GF-D8 (cell line): ENCODE measurements at places on chromosomes 7 and 10.

- DNase-seq, result peak; percentile 97
These were observed 1.5 kb downstream of the STX1A start for GRCh38 chr7:73717991-73718405.

- DNase-seq, result no peak
These were observed 376.0 kb downstream of the TFEC start for GRCh38 chr7:115654384-115655214.

- no peak for DNase-seq
These were observed 124.9 kb downstream of the DLG5 start for GRCh38 chr10:77801474-77802161.

DNA sequence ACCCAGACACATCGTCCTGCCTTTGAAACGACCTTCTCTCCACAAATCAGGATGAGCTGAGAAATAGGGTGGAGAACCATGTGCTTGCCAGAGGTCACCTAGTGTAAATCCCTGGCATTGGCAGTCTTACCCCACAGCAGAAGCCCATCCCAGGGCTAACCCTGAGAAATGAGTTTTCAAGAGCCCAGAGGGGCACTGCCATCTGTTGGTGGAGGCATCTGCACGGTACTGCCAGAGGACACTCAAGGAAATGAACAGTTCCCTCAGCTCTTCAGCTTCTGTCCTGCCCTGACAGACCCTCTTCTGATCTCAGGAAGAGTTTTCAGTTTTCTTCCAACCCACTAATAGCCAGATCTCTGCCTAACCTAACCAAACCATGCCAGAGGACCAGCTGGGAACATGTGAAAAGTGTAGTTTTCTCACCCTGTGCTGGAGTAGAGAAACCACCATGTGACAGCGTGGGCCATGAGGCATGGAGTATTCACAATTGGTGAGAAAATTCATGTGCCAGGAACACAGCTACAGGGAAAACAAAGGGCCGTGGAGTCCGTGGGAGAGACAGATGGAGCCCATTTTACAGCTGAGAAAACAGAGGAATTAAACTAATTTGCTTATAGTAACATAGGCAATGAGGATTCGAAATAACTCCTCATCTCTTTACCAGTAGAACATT is 37.7 kb upstream of the ITPRID1 start:
- no peak for DNase-seq

GRCh38 chr7:9945857-9946256 is 1027.8 kb upstream of the PHF14 start:
- no peak for DNase-seq

DNA sequence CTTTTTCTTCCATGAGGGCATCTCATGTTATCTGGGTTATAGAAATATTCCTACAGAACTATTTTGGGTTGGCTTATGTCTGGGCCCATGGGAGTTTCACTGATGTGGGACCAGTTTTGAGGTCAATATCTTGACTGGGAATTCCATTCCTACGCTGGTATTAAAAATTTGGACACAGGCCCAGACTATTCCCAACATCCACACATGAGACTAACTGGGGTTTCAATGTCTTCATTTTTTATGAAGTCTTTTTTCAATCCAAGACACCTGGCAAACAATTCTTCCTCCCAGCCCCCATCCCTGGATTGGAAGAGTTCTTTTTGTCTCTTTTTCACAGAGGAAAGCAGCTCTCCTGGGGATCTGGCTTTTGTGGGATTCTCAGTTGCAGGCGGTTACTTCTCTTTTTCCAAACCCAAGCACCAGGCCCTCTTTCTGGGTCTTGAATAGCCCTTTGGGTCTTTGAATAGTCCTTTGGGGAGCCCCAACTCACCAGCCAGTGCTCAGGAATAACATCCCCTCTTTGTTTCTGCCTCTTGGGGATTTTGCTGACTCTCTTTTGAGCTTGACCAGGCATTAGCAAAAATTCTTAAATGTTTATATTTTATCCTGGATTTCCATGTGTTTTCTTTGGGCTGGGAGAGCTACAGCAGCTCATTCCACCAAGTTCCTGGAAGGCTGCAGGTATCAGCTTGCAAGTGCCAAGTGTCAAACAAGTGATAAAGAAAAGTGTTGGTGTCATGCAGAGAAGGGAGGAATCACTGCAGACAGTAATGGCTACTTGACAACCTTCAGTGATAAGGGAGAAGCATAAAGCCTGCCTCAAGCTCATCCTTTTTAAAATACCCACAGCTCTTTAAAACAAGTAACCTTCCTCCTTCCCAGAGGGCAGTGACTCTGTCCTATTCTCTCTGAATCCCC is 234.3 kb downstream of the ADAM12 start:
- no peak for DNase-seq

DNA sequence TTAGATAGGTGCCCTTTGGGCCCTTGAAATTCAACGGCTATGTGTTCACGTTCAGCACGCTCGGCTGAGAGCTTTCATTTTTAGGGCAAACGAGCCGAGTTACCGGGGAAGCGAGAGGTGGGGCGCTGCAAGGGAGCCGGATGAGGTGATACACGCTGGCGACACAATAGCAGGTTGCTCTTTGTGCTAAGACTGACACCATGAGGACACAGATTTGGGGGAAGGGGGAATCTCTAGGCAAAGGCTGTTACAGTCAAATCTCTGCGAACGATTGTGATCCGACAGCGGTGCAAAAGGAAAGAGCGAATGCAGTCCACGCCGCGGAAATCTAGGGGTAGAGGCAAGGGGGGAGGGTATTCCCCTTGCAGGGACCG is 667 bp downstream of the KLLN start:
- DNase-seq, result no peak

GRCh38 chr10:77548671-77549070 is 88.9 kb downstream of the KCNMA1 start:
- DNase-seq, result no peak

DNA sequence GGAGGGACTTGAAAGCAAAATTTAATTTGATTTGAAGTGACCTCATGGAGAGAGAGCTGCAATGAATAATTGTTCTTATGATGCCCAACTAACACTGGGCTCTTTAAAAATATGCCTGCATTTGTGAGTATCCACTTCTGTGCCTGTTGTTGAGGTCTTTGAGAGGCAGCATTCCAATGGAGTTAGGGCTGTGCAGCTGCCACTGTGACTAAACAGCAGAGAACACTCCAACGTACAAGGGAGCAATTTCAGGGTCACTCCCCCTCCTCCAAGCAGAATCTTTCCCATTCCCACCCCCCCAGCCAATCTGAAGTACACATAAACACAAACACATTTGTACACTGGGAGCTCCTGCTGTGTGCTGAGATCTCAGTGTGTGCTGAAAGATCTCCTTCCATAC is 28.0 kb upstream of the GSAP start:
- no peak for DNase-seq

DNA sequence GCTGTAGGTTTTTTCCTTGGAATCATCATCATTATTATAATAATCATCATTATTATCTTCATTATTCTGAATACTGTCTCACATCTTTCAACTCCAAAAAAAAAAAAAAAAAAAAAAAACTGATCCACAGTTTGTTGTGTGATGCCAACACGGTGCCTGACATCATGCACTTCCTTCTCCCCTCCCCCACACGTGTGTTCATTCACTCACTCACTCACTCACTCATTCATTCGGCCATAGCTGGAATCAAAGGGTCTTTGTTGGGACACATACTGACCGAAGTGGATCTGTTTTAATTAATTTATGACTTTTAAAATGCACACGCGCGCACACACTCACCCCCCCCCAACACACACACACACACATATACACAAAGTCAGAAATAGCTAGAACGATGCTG is 177.8 kb downstream of the PIP4K2A start:
- no peak for DNase-seq

DNA sequence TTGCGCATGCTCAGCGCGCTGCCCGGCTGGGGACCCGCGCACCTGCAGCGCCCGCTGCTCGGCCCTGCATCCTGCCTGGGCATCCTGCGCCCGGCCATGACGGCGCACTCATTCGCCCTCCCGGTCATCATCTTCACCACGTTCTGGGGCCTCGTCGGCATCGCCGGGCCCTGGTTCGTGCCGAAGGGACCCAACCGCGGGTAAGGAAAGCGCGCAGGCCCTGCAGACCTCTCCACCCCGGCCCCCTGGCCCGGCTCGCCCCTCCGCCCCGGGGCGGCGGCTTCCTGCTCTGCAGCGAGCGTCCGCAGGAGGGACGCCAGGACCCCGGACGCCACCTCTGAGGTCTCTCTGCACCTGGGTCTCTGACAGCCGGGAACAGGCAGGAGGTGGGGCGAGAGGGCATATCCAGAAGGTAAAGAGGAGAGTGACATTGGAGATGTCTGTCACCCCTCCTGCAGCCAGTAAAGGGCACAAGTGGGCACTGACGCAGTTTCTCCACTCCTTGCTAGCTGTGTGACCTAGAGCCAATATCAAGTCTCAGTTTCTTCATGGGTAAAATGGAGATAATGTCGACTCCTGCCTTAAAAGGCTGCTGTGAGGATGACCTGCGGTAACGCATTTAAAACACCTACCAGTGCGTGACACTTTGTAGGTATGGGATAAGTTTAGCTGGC is 338 bp downstream of the ATP6V0E2 start:
- DNase-seq, result no peak

DNA sequence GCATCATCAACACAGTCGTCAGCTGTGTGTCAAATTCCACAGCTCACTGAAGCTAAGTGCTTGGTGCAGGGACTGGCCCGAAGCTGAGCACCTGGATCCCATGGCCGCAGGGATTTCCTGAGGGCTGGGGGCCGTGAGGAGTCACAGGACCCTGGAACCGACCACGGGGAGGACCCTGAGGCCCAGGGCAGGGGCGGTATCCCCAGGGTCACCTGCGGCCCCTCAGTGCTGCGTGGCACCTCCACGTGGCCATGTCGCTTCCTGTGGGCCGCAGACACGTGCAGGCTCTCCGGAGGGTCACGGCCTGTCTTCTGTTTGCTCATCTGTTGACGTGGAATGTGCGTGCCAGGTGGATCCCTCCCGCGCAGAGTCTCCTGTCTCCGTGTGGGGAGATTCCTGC is 53.4 kb downstream of the NKX6-2 start:
- no peak for DNase-seq

- DNase-seq, result no peak
These were observed 12.5 kb upstream of the DAGLB start for GRCh38 chr7:6460303-6460702.

GRCh38 chr10:2547606-2548005 is 519.7 kb upstream of the PFKP start:
- no peak for DNase-seq

DNA sequence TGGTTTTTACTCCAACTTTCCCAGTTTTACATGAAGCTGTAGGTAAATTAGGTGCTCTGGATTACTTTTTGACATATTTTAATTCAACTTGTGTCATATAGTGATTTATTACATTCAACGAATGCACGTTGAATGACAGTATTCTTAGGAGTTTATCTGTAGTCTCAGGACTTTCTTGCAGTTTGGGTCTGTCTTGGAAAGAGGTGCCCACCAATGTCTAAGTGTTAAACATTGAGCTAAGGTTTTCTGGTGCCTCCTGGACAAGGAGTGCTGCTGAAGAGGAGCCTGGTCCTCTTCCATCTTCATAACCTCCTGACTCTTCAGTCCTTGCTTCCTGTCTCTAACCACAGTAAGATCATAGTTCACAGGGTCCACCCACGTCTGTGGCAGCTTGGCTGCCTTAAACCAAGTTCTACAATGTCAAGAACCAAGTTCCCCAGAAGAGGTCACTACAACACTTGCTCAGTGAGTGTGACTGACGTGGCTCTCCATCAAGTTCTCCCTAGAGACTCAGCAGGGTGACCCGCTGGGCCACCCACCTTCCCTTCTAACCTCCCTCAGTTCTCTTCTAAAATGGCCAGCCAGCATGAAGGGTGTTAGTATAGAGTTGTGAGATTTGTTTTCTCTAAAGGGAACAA is 6.1 kb downstream of the NPY start:
- DNase-seq, result peak; percentile 48

- no peak for DNase-seq
These were observed 16.4 kb downstream of the CARD11 start for GRCh38 chr7:3027005-3027845.

DNA sequence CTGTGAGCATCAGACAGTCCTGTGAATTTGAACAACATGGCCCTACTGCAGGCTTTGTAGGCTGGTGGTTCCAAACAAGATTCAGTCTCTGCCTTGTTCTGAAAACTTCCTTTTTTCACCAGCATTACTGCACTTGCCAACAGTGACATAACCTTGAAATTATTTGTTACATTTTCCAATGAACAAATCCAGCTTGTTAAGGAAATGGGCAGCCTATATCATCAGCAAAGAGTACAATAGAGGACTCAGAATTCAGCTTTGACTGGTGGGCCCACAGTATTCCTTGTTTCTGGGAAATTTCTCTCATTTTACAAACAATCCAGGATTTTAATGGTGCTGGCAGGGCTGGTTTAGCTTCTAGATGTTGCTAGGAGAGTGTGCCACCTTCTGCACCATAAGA is 703.7 kb upstream of the FZD8 start:
- DNase-seq, result no peak

GRCh38 chr10:129978980-129979379 is 14.9 kb upstream of the EBF3 start:
- DNase-seq, result no peak

DNA sequence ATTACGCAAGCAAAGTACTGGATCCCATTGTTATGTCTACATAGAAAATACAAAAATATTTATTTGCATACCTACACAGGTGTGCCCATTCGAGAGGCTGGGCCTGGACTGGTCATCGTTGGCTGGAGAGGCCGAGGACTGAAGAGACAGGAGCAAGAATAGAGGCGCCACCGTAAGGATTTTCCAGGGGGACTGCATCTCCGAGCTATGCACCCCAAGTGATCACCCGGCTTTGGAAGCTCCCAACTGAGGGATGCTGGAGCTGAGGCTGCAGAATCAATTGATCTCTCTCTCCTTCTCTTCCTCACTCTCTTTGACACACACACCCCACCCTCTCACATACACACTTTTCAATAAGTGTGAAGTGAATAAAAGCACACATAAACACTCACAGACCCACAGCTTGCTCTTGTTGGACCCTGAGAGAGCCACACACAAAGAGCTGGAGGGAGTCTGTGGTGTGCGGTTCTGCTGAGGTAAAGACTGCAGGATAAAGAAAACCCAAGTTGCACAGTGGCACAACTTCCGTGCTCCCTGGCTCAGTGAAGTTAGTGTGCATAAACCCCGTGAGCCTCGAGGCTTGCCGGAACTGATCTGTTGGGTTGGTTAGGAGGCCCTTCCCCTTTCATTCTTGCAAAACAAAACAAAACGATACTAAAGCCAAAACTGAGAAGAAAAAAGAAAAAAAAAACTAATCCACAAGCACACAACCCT is at the start of gene AOAH:
Gene AOAH (minus strand): TSS at position 544 of the 714 bp plus-strand sequence. CDS start 346 bp downstream, at position 198.
- DNase-seq, result peak; percentile 99
